ENCODE measurements at places on chromosomes 5 and 9.

- no peak for DNase-seq
These were observed 88.2 kb downstream of the ERCC6L2 start for GRCh38 chr9:95963659-95964058.

DNA sequence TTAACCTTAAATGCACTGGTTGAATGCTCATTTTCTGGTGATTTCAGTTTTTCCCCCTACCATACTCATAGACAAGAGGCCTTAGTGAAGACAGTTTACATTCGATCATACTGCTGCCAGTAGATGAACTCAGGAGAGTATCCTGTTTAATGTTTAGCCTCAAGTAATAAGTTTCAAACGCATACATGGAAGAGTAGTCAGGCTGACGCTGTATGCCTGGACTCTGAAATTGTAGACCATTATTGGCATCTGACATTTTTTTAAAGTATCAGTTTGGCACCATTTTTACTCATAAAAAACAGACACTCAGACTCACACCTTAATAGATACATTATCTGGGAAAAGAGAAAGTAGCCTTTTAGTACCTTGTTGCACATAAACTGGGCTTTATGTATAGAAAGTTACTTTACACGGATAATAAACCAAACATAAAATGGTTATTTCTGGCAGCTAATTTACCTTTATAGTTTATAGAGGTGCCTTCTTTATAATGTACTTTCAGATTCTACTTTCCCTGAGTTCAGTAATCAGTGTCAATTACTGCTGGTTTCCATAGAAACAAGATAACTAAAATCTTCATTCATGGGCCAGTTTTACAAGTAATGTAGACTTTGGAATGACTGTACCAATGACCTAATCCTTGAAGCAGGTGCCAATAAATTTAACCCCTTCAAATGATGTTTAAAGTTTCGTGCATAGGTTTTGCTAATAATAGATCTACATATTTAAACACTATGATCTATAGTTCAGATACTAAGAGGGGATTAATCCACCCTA is 183.8 kb upstream of the ITGA1 start:
- DNase-seq = no peak

DNA sequence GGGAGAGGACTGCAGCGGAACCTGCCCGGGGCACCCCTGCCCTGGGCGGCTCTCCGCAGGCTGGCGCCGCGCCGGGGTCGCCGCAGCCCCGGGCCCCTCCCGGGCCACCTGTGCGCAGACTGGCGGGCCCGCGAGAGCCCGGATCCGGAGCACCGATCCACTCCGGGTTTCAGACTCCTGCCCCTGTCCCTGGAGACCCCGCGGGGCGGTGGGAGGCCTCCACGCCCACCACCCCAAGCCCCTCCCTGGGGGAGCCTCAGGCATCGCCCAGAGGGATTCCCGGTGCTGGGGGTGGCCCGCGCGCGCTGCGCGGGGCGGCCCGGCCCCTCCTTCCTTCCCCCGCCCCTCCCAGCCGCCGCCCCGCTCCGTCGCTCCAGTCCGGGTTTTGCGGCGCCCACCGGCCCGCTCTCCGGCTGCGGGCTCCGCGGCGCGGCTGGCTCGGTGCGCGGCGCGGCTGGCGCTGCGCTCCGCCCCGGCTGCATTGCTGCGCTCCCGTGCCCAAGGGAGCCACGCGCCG is at the start of gene UNC5A:
TSS of gene UNC5A (plus strand) at position 479 of the 517 bp plus-strand sequence. CDS start 192 bp downstream, outside the sequence.
- no peak for DNase-seq

DNA sequence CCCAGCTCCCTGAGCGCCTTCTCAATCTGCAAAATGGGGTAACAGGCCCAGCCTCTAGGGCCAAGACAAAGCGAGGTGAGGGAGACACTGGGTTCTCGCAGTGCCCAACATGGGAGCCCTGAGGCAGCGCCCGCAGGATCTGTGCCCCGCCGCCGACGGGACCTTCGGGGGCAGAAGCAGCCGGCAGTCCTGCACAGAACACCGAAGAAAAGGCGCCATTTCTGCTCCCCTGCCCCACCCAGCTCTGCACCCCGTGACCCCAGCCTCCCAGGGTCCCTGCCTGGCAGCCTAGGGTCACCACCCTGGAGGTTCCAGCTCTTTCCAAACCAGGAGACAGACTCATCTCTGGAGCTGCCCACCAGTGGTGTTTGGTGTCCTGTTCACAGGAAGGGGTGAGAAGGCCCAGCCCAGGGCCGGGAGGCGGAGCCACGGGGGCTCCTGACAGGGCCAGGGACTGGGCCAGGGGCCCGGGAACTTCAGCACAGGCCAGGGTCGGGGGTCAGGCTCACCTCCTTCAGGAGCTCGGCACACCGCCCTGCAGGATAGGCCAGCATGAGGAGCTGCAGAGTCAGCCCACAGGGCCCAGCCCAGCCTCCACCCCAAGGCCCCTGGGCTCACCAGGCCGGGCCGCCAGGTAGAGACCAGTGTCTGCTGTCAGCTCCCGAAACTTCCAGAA is 3.3 kb downstream of the LCN8 start:
- DNase-seq = no peak

GRCh38 chr9:68970151-68970550 is 43.8 kb downstream of the PRKACG start:
- no peak for DNase-seq

GRCh38 chr9:37062336-37062735 is 28.3 kb upstream of the PAX5 start:
- DNase-seq = no peak

DNA sequence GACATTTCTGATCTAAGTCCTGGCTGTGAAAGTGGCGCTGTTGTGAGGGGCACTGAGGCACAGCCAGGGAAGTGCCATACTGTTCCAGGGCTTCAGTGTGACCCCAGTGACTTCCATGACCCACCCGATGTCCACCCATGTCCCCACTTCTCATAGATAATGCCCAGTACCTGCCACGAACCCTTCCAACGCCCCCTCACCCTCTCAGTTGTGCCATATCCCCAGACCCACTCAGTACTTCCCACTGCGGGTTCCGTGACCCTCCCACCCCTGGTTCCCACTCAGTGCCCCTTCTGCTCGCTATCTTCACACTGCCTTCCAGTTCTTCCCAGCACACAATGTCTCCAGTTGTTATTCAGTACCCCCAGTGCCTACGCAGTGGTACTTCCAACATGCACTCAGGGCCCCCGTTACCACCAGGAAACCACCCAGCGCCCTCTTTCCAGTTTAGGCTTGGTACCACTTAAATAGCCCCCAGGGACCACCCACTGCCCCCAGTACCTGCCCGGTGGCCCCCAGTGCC is 30.7 kb upstream of the PSD2 start:
- no peak for DNase-seq

GRCh38 chr5:148378670-148379069 is 5.1 kb upstream of the FBXO38 start:
- DNase-seq = no peak

- no peak for DNase-seq
These were observed 206.3 kb downstream of the CSNK1G3 start for GRCh38 chr5:123718238-123718637.
